ENCODE measurements at places on chromosomes 13 and 19. TPM values are rescaled to one million over a fixed set of nuclear protein-coding genes. Genes with fewer than 3 reads are reported as not detected.
A peak's percentile ranks its signal among the peaks of the same experiment; 100 is the strongest.

DNA sequence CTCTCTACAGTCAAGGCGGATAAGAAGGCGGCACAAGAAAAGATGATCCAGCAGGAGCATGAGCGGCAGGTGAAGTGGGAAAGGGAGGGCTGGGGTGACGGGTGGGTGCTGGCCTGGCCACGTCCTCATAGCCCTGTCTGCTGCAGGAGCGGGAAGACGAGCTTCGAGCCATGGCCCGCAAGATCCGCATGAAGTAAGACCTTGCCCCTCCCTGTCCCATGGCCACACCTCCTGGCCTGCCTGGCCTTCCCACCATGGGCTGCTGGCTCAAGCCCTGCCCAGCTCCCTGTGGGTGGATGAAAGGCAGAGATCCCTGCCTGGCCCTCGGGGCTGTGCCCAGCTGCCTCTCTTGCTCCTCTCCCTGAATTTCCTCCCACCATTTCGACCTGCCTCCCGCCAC lies 7.2 kb downstream of the ZNF296 start:
- DNase-seq = no peak
- peaks cover 2% of the 10 kb centered on the region for H3K36me3 ChIP-seq
- no peak overlapping the region for H3K4me3 ChIP-seq
- no peak overlapping the region for H3K27ac ChIP-seq
- no peaks in the 10 kb centered on the region for H3K27me3 ChIP-seq

- peaks cover 6% of the 10 kb centered on the region for H3K36me3 ChIP-seq
- peak; percentile 53 for DNase-seq
- H3K4me1 ChIP-seq = peaks cover 3% of the 10 kb centered on the region
- no peaks in the 10 kb centered on the region for H3K27me3 ChIP-seq
- H3K4me3 ChIP-seq = no peak overlapping the region
Measured at GRCh38 chr13:113216254-113217048, 7.0 kb downstream of the CUL4A start.

DNA sequence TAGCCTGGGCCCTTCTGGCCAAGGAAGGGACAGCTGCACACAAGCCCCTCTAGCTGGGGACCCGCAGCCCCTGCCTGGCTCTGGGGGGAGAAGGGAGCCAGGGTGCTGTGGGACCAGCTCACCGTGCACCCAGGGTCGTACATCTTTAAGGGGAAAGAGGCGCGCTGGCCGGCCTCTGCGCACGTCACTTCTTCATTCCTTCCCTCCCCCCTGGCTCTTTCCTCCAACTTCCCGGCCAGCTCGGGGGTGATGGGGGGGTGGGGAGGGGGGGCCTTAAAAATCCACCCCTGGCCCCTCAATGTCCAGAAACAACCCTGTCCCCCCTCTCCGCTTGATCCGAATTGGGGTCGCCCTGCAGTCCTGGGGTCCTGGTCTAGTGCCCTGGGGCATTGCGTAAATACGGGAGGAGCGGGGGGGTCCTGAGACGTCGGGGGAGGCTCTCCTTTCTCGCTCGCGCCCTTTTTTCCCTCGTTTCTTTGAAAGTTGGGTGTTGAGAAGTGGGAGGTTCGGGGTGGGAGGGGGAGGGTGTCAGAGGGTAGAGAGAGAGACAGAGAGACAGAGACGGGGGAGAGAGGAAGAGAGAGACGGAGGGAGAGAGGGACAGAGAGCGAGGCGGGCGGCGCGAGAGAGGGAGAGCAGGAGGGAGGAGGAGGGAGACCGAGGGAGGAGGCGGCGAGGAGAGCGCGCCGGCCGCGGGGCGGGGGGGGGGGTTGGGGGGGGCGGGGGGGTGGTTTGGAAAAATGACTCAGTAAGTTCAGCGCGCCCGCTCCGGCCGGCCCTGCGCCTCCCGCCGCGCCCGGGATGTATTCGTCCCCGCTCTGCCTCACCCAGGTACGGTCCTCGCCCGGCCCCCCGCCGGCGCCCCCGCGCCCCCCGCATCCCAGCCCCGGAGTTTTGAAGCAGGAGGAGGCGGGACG lies at the start of gene NFIC:
NFIC (plus strand) TSS at position 748 of the 917 bp plus-strand sequence; CDS start at position 802, 54 bp downstream.
- H3K27me3 ChIP-seq = no peaks in the 10 kb centered on the region
- H3K4me3 ChIP-seq = peak within 1 kb of the TSS; percentile 75
- peaks cover 26% of the 10 kb centered on the region for H3K4me1 ChIP-seq
- no peaks in the 10 kb centered on the region for H3K36me3 ChIP-seq
- H3K27ac ChIP-seq = peak within 1 kb of the TSS; percentile 60

The ZNF528 gene
- total RNA-seq = 16.1 TPM

The FCGBP gene
- total RNA-seq = not detected
